ENCODE measurements at places on chromosomes 4 and X. TPM values are rescaled to one million over a fixed set of nuclear protein-coding genes. Genes with fewer than 3 reads are reported as not detected.

GRCh38 chr4:128468123-128468989 is 180.7 kb upstream of the PGRMC2 start:
- peak; percentile 19 for DNase-seq

NAP1L3 gene
- total RNA-seq: 0.83 TPM

DNA sequence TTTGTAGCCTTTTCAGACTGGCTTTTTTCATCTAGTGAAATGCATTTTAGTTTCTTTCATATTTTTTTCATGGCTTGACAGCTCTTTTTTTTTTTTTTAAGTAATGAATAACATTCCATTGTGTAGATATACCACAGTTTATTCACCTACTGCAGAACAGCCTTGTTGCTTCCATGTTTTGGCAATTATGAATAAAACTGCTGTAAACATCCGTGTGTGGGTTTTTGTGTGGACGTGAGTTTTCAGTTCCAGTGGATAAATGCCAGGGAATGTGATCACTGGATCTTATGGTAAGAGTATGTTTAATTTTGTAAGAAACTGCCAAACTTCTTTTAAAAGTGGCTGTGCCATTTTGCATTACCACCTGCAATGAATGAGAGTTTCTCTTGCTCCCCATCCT is 160.8 kb downstream of the SOWAHB start:
- DNase-seq: no peak

DNA sequence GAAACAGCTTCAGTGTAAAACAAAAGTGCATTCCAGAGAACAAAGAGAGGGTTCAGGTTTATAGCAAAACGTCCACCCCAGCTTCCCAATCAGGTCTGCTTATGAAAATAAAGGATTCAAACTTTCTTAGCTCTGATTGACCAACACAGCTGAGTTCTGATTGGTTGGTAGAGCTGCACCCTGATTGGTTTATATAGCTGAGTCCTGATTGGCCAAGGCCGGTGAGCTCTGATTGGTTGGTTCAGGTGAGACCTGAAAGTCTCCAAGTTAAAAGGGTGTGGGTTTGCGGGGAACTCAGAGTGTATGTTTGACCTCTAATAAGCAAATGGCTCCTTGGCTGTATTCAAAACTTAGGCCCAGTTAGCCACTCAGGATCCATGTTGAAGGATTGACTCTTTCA is 20.9 kb downstream of the CLRN2 start:
- no peak for DNase-seq

PDHA1 gene
- total RNA-seq: 145 TPM

F9 gene
- total RNA-seq: not detected

- DNase-seq: no peak
Measured at GRCh38 chr4:53847965-53848364, 216.4 kb downstream of the CHIC2 start.

- peak; percentile 54 for DNase-seq
Measured at GRCh38 chr4:173167758-173168395, 734 bp upstream of the GALNT7 start.

GRCh38 chr4:94766856-94767255 is 9.1 kb downstream of the BMPR1B start:
- DNase-seq: no peak

FGF16 gene
- not detected for total RNA-seq

- DNase-seq: no peak
Measured at GRCh38 chr4:118973295-118973694, 84.6 kb downstream of the SYNPO2 start.

- no peak for DNase-seq
Measured at GRCh38 chrX:5733501-5733900, 495.2 kb downstream of the NLGN4X start.

GRCh38 chr4:146846882-146847281 is 98.8 kb downstream of the TTC29 start:
- no peak for DNase-seq

UCP1 gene
- total RNA-seq: not detected

MAGEA6 gene
- not detected for total RNA-seq

LRCH2 gene
- 11.6 TPM for total RNA-seq

- peak; percentile 90 for DNase-seq
Measured at GRCh38 chrX:107676559-107677378, 48.5 kb downstream of the PRPS1 start.

CFAP47 gene
- not detected for total RNA-seq

CXCL3 gene
- total RNA-seq: 1.7 TPM

DNA sequence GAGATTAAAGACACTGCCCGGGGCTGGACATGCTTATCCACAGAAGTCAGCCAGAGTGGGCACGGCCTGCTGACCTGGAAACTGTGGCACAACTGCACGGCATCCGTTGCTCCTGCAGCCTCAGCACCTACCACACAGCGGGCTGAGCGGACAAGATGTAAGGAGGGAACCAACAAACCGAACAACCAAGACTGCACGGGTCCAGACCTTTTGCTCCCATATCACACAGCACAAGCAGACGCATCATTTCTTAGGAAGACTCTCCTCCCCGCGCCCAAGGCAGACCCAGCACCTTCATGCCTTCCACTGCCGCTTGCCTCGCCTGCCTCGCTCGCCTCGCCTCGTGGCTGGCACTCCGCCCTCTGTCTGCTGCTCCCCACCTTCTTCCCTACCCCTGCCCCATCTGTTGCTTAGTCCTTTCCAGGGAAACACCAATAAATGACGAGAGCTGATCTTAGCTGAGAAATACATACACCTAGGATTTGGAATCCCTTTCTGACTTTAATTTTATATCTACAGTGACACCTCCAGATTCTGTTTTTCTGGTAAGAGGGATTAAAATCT is 79.0 kb downstream of the AFAP1 start:
- no peak for DNase-seq

- no peak for DNase-seq
Measured at GRCh38 chr4:113540859-113541258, 220.7 kb downstream of the CAMK2D start.

All from Peyer's patch (tissue), 4 donors.